Endothelial cell of umbilical vein (primary cell): ENCODE measurements at places on chromosomes 13 and 19.

GRCh38 chr19:35133826-35134225 lies 1.0 kb downstream of the LGI4 start:
- no peak for DNase-seq
- H3K27me3 ChIP-seq = no peaks in the 10 kb centered on the region
- no peak overlapping the region for H3K27ac ChIP-seq
- H3K4me1 ChIP-seq = no peaks in the 10 kb centered on the region
- H3K4me3 ChIP-seq = no peak overlapping the region

- no peak overlapping the region for H3K4me3 ChIP-seq
- H3K27ac ChIP-seq = no peak overlapping the region
- H3K27me3 ChIP-seq = peaks cover 6% of the 10 kb centered on the region
- no peak for DNase-seq
- H3K4me1 ChIP-seq = peaks cover 46% of the 10 kb centered on the region
- no peaks in the 10 kb centered on the region for H3K36me3 ChIP-seq
Measured at GRCh38 chr19:40604171-40604646, 3.0 kb downstream of the LTBP4 start.

GRCh38 chr19:7596211-7596937 lies 711 bp downstream of the CAMSAP3 start:
- no peaks in the 10 kb centered on the region for H3K4me1 ChIP-seq
- H3K27me3 ChIP-seq = peaks cover 25% of the 10 kb centered on the region
- no peaks in the 10 kb centered on the region for H3K36me3 ChIP-seq
- no peak overlapping the region for H3K27ac ChIP-seq

- no peak overlapping the region for H3K4me3 ChIP-seq
- H3K36me3 ChIP-seq = no peaks in the 10 kb centered on the region
- DNase-seq = peak; percentile 95
- H3K27me3 ChIP-seq = no peaks in the 10 kb centered on the region
Measured at GRCh38 chr13:33490461-33491327, 205.1 kb upstream of the STARD13 start.

GRCh38 chr13:21121616-21122015 lies 54.7 kb downstream of the SKA3 start:
- no peaks in the 10 kb centered on the region for H3K4me1 ChIP-seq
- H3K27ac ChIP-seq = no peak overlapping the region
- H3K27me3 ChIP-seq = no peaks in the 10 kb centered on the region
- H3K4me3 ChIP-seq = no peak overlapping the region

GRCh38 chr13:37226971-37227370 lies 121.5 kb upstream of the CSNK1A1L start:
- no peaks in the 10 kb centered on the region for H3K4me1 ChIP-seq
- H3K36me3 ChIP-seq = no peaks in the 10 kb centered on the region
- H3K27me3 ChIP-seq = no peaks in the 10 kb centered on the region

- no peak overlapping the region for H3K27ac ChIP-seq
- no peaks in the 10 kb centered on the region for H3K36me3 ChIP-seq
- H3K4me3 ChIP-seq = no peak overlapping the region
- H3K4me1 ChIP-seq = peaks cover 17% of the 10 kb centered on the region
- DNase-seq = no peak
Measured at GRCh38 chr19:38737281-38737865, 6.9 kb downstream of the CAPN12 start.

DNA sequence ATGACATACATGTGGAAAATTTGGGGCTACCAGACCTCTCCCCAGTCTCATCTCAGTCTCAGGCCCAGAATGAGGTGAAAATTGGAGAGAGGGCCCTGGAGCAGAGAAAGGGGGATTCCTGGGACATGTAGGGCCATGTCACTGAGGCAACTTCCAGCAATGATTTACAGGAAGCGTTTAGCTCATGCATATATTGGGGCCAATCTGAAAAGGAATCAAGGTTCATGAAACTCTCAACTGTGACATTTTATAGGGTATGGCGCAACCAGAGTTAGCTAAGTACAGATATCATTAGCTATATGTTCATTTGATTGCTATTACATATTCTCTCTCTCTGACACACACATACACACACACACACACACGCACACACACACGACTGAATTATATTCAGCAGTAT lies 86.3 kb downstream of the RNASEH2B start:
- no peaks in the 10 kb centered on the region for H3K4me1 ChIP-seq
- no peak for DNase-seq
- H3K27ac ChIP-seq = no peak overlapping the region
- no peak overlapping the region for H3K4me3 ChIP-seq

GRCh38 chr19:44799627-44800346 lies 9.1 kb upstream of the BCAM start:
- peaks cover 14% of the 10 kb centered on the region for H3K4me1 ChIP-seq
- no peaks in the 10 kb centered on the region for H3K36me3 ChIP-seq
- no peak overlapping the region for H3K27ac ChIP-seq
- no peaks in the 10 kb centered on the region for H3K27me3 ChIP-seq

GRCh38 chr19:14843578-14843977 lies 5.1 kb downstream of the OR7A10 start:
- no peaks in the 10 kb centered on the region for H3K27me3 ChIP-seq
- no peak for DNase-seq
- H3K4me3 ChIP-seq = no peak overlapping the region
- H3K27ac ChIP-seq = no peak overlapping the region

DNA sequence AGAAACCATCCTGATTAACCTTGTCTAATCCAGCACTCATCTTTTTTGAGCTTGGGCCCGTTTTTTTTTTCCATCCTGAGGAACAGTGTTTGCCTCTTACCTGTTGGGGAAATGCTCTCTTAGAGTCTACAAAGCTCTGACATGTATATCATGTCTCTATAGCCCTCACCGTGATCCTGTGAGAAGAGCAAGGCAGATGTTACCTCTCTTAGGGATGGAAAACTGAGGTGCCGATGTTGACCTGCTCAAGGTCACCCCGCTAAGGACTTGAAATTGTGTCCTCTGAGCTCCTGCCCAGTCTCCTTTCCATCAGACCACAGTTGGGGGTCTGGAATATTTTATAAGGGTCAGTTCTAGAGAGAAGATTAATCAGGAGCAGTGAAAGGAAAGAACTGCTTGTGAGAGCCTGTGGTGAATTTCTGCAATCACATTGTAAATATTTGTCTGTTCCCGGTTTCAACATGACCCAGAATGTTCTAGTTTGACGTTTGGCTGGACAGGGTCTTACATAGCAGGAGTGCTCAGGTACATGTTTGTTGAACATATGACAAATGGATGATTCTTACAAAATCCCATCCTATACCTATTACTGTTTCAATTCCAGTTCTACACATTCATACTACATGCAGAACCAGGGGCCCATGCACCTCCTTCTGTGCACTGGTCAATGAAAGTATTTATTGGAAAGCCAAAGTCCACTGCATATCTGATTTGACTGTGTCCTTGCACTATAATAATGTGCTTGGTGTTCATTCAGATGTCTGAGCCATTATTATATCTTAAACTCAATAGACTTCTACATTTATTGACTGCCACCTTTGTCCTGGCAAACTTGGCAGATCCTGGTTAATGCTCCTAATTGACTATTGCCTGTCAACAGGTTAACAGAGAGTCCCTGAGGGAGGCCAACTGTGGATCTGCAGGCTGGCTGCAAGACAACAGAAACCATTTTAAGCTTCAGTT lies 12.1 kb downstream of the SLC25A15 start:
- H3K27ac ChIP-seq = no peak overlapping the region
- no peak for DNase-seq
- no peaks in the 10 kb centered on the region for H3K4me1 ChIP-seq
- H3K4me3 ChIP-seq = no peak overlapping the region
- no peaks in the 10 kb centered on the region for H3K27me3 ChIP-seq
- peaks cover 4% of the 10 kb centered on the region for H3K36me3 ChIP-seq

- H3K36me3 ChIP-seq = no peaks in the 10 kb centered on the region
- DNase-seq = no peak
- no peaks in the 10 kb centered on the region for H3K4me1 ChIP-seq
- H3K27me3 ChIP-seq = no peaks in the 10 kb centered on the region
- no peak overlapping the region for H3K4me3 ChIP-seq
- no peak overlapping the region for H3K27ac ChIP-seq
Measured at GRCh38 chr13:102970542-102970941, 95.7 kb downstream of the SLC10A2 start.

DNA sequence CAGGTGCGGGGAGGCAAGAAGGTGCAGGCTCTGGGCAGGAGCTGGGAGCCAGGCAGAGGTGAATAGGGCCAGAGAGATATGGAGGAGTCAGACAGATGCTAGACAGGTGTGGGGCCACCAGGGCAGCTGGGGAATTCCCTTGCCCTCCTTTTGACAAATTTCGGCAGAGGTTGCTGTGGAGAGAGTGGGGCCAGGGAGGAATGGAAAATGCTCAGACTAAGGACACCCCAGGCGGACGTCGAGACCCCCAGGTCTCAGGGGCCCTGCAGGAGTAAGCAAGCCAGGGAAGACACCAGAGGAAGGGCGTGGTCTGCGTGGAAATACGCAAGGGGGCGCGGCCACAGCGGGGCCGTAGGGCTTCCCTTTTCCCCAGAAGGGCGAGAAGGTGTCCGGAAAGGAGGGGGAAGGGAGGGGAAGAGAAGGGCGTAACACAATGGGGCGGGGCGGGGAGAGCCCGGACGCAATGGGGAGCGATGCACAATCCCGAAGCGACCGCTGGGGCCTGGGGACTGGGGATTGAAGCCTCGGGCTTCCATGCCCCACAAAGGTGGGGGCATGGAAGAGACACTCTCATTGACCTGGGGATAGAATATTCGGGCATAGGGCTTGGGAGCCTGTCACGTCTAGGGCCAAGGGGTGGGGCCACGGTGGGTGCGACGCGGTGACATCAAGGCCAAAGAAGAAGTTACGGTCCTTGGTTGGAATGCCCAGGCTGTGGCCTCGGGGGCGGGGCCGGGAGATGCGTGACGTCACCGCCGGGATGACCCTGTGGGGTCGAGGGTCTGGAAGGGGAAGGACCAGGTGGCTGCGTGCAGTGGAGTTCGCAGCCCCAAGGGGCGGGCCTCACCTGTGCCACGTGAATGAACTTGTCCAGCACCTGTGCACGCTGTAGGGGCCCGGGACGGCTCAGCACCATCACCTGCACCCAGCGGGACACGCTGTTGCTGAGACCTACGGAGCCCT lies 8.2 kb downstream of the RASGRP4 start:
- no peaks in the 10 kb centered on the region for H3K4me1 ChIP-seq
- H3K36me3 ChIP-seq = no peaks in the 10 kb centered on the region
- H3K27ac ChIP-seq = no peak overlapping the region

GRCh38 chr19:50695251-50696093 lies 24.1 kb downstream of the SHANK1 start:
- no peak overlapping the region for H3K27ac ChIP-seq
- no peaks in the 10 kb centered on the region for H3K4me1 ChIP-seq
- H3K36me3 ChIP-seq = no peaks in the 10 kb centered on the region
- H3K27me3 ChIP-seq = peaks cover 22% of the 10 kb centered on the region

- H3K4me1 ChIP-seq = peaks cover 22% of the 10 kb centered on the region
- DNase-seq = no peak
- peaks cover 2% of the 10 kb centered on the region for H3K36me3 ChIP-seq
Measured at GRCh38 chr19:46951171-46951986, 68.3 kb upstream of the NPAS1 start.

- no peaks in the 10 kb centered on the region for H3K27me3 ChIP-seq
- H3K4me1 ChIP-seq = no peaks in the 10 kb centered on the region
- DNase-seq = no peak
- H3K4me3 ChIP-seq = no peak overlapping the region
Measured at GRCh38 chr13:67392014-67392413, 161.9 kb upstream of the PCDH9 start.

- H3K36me3 ChIP-seq = no peaks in the 10 kb centered on the region
- H3K27me3 ChIP-seq = no peaks in the 10 kb centered on the region
Measured at GRCh38 chr19:3365093-3365835, 1.1 kb upstream of the NFIC start.

DNA sequence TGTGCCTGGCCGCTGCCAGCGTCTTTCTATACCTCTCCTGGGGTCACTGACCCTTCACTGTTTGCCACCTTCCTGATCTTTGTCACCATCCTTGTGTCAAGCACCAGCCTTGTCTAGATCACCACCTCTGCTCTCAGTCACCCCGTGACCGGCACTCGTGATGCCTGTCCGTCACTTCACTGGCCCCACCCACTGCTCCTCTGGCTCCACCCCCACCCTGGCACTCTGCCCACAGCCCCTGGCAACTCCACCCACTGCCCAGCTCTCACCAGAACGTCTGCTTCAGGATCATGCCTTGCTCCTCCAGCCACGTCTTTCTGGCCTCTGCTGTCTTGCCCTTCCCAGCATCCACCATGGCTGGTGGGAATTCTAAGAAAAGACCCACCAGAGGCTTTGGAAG lies 24.8 kb upstream of the PLA2G4C start:
- peaks cover 2% of the 10 kb centered on the region for H3K36me3 ChIP-seq
- H3K4me1 ChIP-seq = no peaks in the 10 kb centered on the region

GRCh38 chr13:37397535-37397934 lies 201.0 kb downstream of the POSTN start:
- DNase-seq = no peak
- H3K27ac ChIP-seq = no peak overlapping the region
- H3K4me1 ChIP-seq = no peaks in the 10 kb centered on the region

DNA sequence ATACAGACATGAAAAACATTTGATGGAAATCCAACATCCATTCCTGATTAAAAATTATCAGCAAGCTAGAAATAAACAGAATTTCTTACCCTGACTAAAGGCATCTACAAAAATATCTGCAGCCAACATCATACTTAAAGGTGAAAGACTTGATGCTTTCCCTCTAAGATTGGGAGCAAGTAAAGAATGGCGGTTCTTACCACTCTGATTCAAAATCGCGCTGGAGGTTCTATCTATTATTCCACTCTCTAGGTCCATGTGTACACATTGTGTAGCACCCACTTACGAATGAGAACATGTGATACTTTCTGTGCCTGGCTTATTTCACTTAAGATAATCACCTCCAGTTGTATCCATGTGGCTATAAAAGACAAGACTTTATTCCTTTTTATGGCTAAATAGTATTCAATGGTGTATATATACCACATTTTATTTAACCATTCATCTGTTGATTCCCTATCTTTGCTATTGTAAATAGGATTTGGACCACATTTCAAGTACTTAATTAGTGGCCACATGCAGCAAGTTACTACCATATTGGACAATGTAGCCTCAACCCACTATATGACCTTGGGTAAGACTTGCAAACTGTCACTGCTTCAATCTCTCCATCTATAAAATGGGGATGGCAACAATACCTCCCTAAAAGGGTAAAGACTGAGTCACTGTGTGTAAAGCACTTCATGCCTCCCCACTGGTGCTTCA lies 38.4 kb upstream of the CYP2A7 start:
- H3K4me1 ChIP-seq = peaks cover 4% of the 10 kb centered on the region
- H3K27ac ChIP-seq = no peak overlapping the region
- no peak overlapping the region for H3K4me3 ChIP-seq
- no peaks in the 10 kb centered on the region for H3K27me3 ChIP-seq

GRCh38 chr13:97223037-97223710 lies 1.0 kb downstream of the MBNL2 start:
- peaks cover 42% of the 10 kb centered on the region for H3K4me1 ChIP-seq
- peak; percentile 36 for DNase-seq
- H3K27ac ChIP-seq = peak overlapping the region; percentile 89
- no peaks in the 10 kb centered on the region for H3K27me3 ChIP-seq
- H3K4me3 ChIP-seq = peak overlapping the region; percentile 98
- no peaks in the 10 kb centered on the region for H3K36me3 ChIP-seq

DNA sequence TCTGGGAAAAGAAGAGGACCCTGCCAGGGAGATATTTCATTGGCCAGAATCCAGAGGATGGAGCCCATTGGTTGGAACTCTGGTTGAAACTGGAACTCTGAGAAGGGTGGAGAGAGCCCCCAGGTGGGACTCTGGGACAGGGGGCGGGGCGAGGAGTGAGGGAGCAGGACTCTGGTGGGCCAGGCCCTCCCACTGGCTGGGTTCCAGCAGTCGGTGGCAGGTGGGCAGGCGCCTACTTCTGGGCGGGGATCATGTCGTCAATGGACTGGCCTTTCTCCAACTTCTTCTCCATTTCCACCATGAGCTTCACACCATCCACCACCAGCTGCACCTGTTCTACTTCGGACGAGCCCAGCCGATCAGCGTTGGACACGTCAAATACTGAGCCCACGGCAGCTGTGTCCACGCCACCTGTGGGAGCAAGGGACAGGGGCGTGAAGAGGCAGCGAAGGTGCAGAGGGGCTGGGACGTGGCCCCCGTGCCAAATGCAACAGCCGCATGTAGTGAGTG lies 16.1 kb downstream of the CKM start:
- H3K36me3 ChIP-seq = no peaks in the 10 kb centered on the region
- no peak for DNase-seq
- H3K27ac ChIP-seq = no peak overlapping the region
